Stimulated activated CD8-positive, alpha-beta memory T cell treated with anti-CD3 and anti-CD28 coated beads, Interleukin-2, amount 100 ng/mL, for 1 hour (primary cell): ENCODE measurements at places on chromosomes 7 and 10.

- DNase-seq: no peak
Measured at GRCh38 chr10:118356628-118357027, 14.5 kb upstream of the FAM204A start.

GRCh38 chr7:20595971-20596370 is 19.5 kb upstream of the ABCB5 start:
- no peak for DNase-seq

DNA sequence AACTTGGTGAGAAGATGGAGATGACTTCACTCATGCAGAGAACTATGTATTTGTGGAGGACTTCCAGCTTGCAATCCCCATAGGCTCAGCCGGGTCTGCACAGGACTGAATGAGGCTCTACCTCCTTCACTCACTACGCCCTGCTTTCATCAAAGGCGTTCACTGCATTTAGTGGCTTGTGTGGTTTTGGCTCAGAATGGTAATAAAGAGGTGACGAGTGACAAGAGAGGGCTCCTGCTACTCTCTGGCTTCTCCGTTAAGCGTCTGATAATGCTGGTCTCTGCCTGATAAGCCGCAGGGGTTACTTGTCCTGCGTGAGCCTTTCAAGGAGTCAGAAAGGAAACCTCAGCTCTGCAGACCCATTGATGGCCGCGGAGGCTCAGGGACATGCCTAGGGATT is 343.4 kb downstream of the PRPF18 start:
- DNase-seq: no peak

DNA sequence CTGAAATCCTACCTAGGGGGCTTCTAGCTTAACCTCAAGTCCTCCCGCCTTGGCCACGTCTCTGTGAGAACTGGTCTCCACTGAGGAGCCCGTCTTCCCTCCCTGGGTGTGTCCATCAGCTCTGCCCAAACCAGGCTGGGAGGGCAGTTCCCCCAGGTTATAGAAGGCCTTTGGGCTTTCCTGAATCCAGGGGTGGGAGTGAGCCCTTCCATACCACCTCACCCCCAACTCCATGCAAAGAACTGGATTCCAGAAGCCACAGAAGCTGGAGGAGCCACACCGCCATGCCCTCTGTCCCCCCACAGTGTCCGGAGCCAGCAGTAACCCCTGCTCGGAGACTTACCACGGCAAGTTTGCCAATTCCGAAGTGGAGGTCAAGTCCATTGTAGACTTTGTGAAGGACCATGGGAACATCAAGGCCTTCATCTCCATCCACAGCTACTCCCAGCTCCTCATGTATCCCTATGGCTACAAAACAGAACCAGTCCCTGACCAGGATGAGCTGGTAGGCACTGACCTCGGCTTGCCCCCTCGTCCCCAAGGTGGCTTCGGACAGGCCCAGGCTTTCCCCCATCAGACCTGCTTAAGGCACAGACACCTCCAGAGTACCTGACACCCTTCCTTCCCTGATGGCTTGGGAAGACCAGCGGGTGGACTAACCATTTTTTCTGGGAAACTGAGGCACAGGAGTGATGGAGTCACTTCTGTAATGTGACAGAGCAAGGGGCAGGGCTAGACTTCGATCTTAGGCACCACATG is 4.7 kb downstream of the CPA1 start:
- DNase-seq: no peak

DNA sequence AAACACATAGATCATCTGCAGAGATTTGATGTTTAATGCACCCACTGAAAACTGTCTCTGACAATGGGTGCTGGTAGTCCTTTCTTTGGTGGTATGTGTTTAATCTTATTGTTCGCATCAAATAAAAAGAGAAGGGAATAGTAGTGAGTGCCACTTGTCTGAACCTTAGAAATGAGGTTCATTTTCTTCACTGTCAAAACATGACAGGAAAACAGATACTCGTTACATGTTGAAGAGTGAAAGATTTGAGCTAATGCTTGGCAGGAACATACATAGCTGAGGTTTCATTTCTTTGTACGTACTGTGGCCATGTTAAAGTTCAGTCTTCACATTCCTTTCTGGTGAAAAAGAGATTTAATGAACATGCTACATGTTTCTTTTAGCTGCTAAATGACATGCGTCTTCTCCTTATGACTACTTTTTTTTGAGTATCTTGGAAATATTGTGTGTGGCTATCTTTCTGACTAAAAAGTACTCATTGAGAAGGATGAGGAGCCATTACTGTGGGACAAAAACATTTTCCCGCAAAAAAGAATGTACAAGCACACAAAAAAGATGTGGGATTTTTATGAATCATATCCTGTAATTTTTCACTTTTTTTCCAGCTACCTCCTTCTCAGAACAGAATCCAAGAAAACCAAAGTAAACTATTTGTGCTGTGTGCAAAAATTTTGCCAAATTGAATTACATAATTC is 108.0 kb downstream of the TWIST1 start:
- no peak for DNase-seq

GRCh38 chr7:111138586-111138985 is 47.7 kb downstream of the LRRN3 start:
- DNase-seq: no peak

DNA sequence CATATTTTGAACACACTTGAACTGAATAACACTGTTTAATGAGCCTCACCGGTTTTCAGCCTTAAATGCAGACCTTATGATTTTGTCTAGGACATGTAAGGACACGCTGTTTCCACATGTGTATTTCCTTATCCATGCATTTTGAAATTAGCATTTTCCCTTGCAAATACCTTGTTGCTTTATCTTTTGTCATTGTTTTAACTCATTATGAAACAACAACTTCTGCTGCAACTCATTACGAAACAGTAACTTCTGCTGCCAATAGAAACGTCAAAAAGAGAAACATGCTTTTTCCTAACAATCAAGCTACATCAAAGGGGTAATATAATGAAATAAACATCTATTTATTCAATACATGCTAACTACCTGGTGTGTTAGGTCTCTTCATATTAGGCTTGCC is 322.0 kb downstream of the AGMO start:
- DNase-seq: no peak

- no peak for DNase-seq
Measured at GRCh38 chr10:11125004-11125403, 107.3 kb downstream of the CELF2 start.

GRCh38 chr7:154698726-154699291 is 304.1 kb downstream of the PAXIP1 start:
- no peak for DNase-seq

GRCh38 chr7:137386966-137387365 is 43.4 kb upstream of the PTN start:
- no peak for DNase-seq

DNA sequence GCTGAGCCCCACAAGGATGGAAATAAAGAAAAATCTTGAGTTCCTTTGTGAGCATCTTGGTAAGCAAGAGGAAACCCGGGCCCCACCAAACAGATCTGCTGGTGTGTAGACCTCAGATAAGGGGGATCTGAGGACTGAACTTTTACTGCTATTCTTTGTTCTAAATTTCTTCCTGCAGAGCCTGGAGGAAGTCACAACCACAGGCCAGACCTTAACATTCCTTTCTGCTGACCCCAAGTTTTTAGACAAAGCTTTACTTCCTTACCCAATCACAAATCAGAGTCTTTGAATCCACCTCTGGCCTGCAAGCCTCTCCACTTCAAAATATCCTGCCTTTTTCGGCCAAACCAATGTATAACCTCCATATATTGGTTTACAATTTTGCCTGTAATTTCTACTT is 352.6 kb upstream of the AUTS2 start:
- no peak for DNase-seq

- DNase-seq: peak; percentile 1
Measured at GRCh38 chr7:127650847-127651555, 993 bp upstream of the SND1 start.

- DNase-seq: no peak
Measured at GRCh38 chr7:9776900-9777299, 1196.8 kb upstream of the PHF14 start.

DNA sequence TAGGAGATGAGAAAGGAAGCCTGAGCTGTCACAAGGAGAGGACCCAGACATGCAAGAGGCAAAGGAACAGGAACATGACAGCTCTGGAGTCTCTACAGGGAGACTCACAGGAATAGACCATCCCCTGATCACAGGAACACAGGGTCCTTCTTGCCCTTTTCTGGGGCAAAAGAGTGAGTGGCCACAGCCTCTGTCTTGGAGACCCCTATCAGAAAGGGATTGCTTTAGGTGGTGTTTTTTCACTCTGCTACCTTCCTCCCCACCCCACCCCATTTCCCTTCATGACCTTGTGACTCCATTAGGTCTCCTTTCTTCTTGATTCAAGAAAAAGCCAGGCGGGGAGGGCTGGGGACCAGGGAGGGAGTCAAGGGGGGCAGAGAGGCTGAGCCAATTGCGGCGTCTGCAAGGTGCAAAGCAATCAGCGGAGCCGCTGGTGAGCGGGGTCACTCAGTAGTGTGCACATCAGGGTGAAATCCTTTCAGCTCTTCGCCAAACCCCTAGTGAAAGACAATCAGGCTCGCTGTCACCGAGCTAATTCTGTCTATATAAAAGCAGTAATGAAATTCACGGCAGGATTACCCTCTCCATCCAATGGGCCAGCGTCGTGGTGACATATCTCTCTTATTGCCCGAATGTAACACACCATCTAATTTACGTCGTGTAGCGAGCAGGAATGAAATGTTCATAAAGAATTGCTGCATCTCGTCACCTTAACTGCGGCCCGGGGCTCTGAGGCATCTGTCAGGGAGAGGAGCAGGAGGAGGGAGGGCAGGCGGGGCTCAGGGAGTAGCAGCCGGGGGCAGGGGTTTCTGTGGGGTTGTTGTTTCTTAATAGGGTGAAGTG is 31.5 kb upstream of the BTRC start:
- no peak for DNase-seq

DNA sequence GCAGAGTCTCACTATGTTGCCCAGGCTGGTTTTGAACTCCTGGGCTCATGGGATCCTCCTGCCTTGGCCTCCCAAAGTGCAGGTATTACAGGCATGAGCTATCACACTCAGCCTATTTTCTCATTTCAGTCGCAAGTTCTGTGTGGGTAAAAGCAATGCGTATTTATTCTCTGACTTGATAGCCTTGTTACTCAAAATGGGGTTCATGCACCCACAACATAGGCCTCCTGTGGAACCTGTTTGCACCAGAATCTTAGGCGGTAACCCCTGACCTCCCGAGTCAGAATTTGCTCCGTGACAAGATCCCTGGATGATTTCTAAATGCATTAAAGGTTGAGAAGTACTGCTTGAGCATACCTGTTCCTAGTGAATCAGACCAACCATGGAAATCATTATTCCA is 7.3 kb downstream of the IL2RA start:
- no peak for DNase-seq

DNA sequence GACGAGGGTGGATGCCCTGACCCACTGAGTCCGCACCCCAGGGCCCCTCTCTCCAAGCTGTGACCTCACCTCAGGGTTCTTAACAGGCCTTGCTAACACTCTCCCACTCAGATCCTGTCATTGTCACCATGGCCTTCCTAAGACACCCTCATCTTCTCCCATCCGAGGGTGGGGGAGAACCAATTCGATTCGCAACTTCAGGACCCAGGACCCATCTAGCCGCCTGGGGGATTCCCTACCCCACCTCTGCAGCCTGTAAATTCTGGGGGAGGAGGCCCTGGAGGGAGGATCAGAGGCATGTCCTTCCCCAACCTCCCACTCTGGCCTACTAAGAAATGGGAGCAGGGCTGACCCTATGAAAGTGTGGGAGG is 17.4 kb downstream of the TRIM8 start:
- no peak for DNase-seq

DNA sequence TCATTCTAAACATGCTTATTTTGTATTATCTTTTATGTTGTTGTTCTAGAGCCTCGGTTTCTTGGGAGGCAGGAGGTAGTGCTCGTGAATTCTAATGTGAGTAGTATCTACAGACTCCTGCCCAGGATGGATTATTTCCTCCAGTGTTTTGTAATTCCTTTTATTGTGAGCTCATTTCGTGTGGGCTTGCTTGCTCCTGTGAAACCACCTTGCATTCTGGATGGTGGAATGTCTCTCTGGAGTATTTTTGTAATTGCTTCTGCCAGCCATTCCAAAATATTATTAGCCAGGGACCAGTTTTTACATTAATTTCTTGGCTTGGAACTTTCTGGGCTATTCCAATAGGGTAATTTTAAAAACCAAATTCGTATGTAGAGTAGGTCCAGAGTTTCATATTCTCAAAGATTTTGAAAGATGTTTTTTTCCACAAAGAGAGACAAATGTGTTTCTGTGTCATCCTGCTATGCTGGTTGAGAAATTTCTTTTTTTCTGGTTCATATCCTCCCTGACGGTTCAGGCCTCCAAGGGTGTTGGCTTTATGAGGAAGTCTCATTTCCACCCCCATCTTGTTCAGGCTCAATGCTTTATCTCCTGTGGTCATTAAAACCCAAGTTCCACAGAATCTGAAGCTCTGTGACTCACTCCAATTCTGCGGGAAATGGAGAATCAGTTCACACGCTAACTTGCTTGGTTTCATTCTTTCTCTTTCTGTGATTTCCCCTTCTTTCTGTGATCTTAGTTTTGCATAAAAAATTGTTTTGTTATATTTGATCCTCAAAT is 41.7 kb upstream of the CALD1 start:
- no peak for DNase-seq

GRCh38 chr7:13165854-13166253 is 478.4 kb downstream of the ARL4A start:
- no peak for DNase-seq

DNA sequence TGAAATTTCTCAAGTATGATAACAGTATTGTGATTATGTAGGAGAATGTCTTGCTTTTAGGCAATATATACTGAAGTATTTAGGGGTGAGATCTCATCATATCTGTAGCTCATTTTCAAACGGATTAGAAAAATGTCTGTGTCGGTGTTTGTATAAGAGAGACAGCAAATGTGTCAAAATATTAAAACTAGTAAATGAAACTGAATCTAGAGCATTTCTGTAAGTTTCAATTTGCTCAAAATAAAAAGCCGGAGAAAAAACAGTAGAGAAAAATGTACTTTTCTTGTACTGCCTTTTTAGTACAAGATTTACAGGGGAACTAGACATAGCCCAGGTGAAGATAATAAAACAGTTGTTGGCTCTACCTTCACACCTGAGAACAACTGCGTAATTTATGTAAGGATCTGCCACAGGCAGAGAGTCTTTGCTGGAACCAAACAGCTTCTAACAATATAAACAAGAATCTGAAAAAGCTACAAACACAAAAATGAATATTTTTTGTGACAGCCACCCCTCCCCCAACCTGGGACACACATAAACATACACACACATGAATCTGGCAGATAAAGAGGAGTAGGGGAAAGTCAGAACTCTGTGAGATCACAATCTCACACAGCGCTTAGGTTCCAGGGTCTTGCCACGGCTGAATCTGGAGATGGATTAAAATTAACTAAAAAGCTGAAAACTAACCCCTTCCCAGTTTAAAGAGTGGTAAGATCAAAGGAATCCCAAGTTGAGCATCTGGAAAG is 153.3 kb downstream of the AVL9 start:
- no peak for DNase-seq

GRCh38 chr7:107712896-107713295 is 31.0 kb upstream of the CBLL1 start:
- no peak for DNase-seq
